Heart right ventricle (tissue), 16 donors: ENCODE measurements at places on chromosomes 2 and 18. TPM values are rescaled to one million over a fixed set of nuclear protein-coding genes. Genes with fewer than 3 reads are reported as not detected.

DNA sequence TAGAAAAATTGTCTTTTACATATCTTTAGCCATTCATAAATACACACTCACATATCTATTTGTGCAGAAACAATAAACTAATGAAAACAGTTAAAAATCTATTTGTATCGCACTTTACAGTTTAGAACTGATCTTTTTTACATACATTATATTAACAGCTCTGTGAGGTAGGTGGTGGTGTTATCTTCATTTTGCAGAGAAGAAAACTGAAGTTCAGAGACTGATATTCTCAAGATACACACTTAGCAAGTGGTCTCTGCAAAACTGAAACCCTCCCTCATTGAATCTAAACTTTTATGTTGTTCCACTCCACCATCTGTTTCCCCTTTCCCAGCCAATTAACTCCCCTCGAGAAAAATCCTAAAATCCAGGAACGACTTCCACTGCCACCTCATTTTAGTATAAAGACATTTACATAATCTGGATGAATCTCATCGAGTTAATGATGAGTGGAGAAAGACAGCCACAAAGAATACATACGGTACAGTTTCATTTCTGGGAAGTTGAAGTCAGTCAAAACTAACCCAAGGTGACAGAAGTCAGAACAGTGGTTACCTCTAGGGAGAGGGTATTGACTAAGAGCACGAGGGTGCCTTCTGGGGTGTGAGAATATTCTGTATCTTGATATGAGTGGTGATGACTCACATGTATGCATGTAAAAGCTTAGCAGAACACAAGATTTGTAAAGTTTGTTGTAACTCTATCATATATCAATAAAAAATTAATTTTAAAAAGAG, 524.2 kb upstream of the TCF4 start:
- DNase-seq, result no peak
- H3K36me3 ChIP-seq, result no peaks in the 10 kb centered on the region
- peaks cover 20% of the 10 kb centered on the region for H3K4me1 ChIP-seq
- no peak overlapping the region for H3K27ac ChIP-seq
- no peak overlapping the region for H3K4me3 ChIP-seq

The GLI2 gene
- 0.80 TPM for polyA plus RNA-seq

GRCh38 chr2:5230855-5231254, 461.3 kb upstream of the SOX11 start:
- H3K4me3 ChIP-seq, result no peak overlapping the region
- no peak overlapping the region for H3K27ac ChIP-seq
- no peaks in the 10 kb centered on the region for H3K36me3 ChIP-seq
- no peak for DNase-seq
- peaks cover 7% of the 10 kb centered on the region for H3K27me3 ChIP-seq
- H3K4me1 ChIP-seq, result no peaks in the 10 kb centered on the region

GRCh38 chr2:128639693-128640092, 321.0 kb upstream of the HS6ST1 start:
- H3K36me3 ChIP-seq, result no peaks in the 10 kb centered on the region
- H3K4me1 ChIP-seq, result peaks cover 4% of the 10 kb centered on the region
- H3K27ac ChIP-seq, result no peak overlapping the region

DNA sequence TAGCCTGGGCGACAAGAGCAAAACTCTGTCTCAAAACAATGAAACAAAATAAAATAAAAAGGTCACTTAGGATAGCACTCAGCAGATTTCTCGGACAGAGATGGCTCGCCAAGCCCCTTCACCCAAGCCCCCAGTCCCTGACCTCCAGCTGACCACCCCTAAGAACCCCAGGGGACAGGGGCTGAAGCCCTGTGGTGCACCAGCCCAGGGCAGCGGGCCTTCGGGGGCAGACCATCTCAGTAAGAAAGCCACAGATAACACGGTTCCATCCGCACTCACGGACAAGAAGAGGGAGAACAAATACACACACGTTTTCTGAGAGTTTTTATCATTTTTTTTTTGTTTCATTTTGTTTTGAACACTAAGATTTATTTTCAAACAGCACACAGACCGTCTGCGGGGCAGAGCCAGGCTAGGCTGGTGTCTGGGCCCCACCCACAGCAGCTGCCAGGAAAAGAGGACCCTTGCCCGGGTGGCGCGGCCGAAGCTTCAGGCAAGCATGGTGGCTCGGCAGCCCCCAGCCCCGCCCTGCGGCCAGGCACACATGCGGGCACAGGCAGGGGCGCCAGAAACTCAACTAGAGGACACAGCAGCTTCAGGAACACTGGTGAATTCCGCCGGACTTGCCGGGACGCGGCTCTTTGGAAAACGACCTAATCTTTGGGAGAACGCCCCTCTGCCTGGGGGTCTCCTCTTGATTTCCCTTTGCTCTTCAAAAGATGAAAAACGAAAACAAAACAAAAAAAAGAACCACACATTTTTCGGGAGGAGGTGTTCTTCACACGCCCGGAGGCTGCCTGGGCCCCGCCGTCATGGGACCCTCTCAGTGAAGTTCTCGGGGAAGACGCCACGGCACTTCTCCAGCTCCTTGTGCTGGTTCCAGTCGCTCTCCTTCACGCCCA, 59.0 kb downstream of the BIN1 start:
- no peaks in the 10 kb centered on the region for H3K27me3 ChIP-seq
- no peak for DNase-seq
- H3K27ac ChIP-seq, result no peak overlapping the region
- H3K4me3 ChIP-seq, result no peak overlapping the region

DNA sequence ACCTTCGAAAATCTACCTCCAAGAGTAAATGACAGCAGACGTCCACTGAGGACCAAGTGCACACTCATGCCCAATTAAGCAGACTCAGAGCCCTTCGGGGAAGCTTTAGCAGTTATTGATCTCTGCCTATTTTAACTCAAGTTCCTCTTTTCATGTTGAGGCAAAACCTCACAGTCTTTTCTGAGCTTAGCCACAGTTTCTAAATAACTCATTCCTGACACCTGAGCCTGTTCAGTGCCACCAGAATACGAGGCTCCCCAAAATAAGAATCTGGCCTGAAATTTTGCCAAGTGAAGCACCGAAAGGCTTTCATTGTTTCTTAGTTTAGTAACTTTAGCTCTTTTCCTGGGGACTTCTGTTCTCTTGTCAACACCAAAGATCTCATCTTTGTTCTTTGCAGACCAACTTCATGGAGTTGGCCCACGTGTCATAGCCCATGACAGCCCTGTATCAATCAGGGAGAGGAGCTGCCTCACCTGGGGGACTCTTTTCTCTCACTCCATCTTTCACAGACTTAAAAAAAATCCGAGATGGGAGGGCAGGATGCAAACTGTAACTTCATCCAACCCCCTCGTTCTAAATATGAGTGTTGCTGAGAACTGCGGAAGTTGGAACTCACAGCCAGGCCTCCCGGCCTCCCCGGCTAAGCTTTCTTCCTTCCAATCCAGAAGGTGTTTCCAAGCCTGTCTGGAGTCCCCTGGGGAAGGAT, 22.2 kb downstream of the INPP5D start:
- no peak for DNase-seq
- peak overlapping the region; percentile 93 for H3K27ac ChIP-seq
- no peaks in the 10 kb centered on the region for H3K36me3 ChIP-seq
- peaks cover 3% of the 10 kb centered on the region for H3K27me3 ChIP-seq

The CPLX4 gene
- polyA plus RNA-seq, result not detected

DNA sequence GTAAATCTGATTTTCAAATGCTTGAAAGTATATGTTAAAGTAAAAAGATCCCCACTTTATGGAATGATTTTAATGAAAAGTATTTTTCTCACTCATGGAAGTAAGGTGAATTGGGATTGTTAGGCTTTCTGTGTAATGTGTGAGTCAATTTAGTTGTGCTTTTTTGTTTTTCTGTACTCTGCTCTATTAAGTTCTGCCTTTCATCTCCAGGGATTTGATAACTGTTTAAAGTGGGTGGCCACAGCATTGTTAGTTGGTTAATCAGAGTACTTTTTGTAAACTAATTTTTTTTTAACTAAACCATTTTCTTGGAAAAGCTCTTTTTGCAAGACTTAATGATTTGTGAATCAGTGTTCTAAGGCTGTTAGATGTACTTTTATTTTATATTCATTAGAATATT, 76.8 kb downstream of the ABI2 start:
- peaks cover 13% of the 10 kb centered on the region for H3K36me3 ChIP-seq
- H3K4me3 ChIP-seq, result no peak overlapping the region
- no peaks in the 10 kb centered on the region for H3K27me3 ChIP-seq
- H3K27ac ChIP-seq, result no peak overlapping the region

The FHL2 gene
- 653 TPM for polyA plus RNA-seq

- peaks cover 32% of the 10 kb centered on the region for H3K4me1 ChIP-seq
- no peaks in the 10 kb centered on the region for H3K36me3 ChIP-seq
- no peak for DNase-seq
- H3K27ac ChIP-seq, result no peak overlapping the region
- H3K27me3 ChIP-seq, result peaks cover 48% of the 10 kb centered on the region
Observed at GRCh38 chr2:120346667-120347358, 877 bp downstream of the INHBB start.

The NT5DC4 gene
- polyA plus RNA-seq, result not detected

The TLX2 gene
- polyA plus RNA-seq, result not detected

DNA sequence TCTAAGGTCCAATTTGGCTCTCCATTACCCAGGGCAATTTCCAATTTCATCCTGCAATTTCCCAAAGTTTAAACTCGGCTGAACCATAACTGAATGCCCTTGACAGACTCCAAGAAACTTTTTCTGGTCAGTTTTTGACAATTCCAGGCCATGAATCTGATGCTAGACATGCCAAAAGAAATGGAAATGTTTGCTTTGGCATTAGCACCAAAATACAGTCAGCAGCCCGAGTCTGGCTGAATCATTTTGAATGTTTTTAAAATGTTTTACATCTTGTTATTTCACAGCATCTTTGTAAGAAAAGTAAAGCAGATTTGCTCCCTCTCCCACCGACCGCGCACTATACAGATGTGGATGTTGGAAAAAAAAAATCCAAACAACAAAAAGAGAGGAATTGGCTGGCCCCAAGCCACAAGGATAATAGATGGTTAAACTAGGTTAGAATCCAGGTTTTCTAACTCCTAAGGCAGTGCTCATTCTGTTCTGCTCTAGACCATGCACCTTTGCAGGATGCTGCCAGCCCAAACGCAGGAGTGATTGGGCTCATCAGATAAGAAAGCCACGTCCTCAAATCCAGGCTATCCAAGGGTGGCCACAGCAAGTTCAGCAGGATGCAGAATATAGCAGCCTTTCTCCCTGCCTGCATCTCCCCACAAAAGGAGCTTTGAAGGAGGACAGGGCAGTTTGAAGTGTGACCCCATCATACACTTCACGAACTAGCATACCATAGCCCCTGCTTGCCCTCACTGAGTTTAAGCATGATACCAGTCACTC, 167.5 kb downstream of the ALK start:
- no peaks in the 10 kb centered on the region for H3K36me3 ChIP-seq
- no peaks in the 10 kb centered on the region for H3K27me3 ChIP-seq

The ACKR3 gene
- polyA plus RNA-seq, result 18.5 TPM

- H3K27ac ChIP-seq, result no peak overlapping the region
- no peaks in the 10 kb centered on the region for H3K4me1 ChIP-seq
- H3K4me3 ChIP-seq, result no peak overlapping the region
- no peaks in the 10 kb centered on the region for H3K36me3 ChIP-seq
- peaks cover 6% of the 10 kb centered on the region for H3K27me3 ChIP-seq
Observed at GRCh38 chr2:170679607-170680079, 35.5 kb upstream of the SP5 start.

DNA sequence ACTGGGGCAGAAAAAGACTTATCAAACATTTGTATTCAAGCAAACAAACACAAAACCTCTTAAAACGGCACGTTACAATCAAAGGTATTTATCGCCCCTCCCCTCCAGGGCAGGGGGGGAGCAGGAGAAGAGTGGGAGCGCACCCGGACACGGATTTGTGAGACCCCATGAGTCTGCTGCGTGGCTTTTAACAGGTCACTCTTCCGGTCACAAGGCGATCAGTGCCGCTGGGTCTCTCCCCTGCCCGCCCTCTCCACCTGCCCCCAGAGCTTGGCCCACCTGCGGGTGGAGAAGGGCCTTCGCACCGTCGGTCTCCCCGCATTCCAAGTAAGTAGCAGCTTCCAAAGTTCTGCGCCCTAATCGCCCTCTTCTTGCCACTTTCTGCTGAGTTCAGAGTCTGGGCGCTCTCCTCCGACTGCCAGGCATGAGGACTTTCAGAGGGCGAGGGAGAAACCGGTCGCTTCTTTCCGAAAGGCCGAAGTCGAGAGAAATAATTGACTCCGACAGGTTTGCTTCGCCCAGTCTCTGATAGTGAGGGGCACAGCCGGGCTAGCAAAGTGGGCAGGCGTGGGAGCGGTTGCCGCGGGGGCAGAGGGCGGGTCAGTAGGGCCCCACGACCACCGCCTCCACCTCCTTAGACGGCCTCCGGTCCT, 800 bp downstream of the RPRM start:
- H3K36me3 ChIP-seq, result no peaks in the 10 kb centered on the region
- peak overlapping the region; percentile 59 for H3K4me3 ChIP-seq
- peak; percentile 6 for DNase-seq
- peaks cover 77% of the 10 kb centered on the region for H3K27me3 ChIP-seq
- H3K27ac ChIP-seq, result no peak overlapping the region

DNA sequence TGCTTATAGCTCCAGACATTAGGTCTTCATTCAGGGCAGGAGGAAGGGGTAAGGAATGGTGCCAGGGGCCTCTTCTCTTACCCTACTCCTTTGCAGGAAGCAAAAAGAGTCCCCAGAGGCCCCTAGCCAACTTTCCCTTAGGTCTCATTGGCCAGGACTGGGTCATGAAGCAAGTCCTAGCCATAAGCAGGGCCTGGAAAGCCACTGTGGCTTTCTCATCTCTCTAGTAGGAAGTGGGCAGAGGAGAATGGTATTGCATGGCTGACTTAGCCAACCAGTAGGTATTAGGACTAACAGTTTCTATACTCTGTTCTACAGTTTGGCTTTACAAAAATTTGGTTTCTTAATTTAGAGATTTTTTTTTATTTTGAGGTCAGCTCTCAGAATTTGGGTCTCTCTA, 4.8 kb downstream of the FAM228A start:
- no peaks in the 10 kb centered on the region for H3K4me1 ChIP-seq
- H3K4me3 ChIP-seq, result no peak overlapping the region
- H3K27ac ChIP-seq, result no peak overlapping the region
- peaks cover 2% of the 10 kb centered on the region for H3K27me3 ChIP-seq
- no peak for DNase-seq

DNA sequence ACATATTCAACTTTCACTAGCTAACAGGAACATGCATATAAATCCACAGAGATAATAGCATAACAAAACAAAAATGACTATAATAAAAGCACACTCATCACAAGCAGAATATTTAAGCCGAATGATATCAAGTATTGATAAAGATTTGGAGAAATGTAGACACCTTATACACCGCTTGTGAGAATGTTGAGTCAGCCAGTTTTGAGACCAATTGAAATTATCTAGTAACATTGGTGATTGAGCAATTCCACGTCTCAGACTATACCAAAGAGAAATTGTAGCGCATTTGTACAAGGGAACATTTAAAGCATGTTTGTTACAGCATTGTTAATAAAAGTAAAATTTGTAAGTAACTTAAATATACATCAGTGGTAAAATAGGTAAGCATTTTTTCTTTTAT, 402.9 kb upstream of the FIGN start:
- H3K27me3 ChIP-seq, result no peaks in the 10 kb centered on the region
- H3K27ac ChIP-seq, result no peak overlapping the region
- no peaks in the 10 kb centered on the region for H3K36me3 ChIP-seq
- DNase-seq, result no peak
- peaks cover 5% of the 10 kb centered on the region for H3K4me1 ChIP-seq
- H3K4me3 ChIP-seq, result no peak overlapping the region
